ENCODE measurements at places on chromosomes 2 and 18.
A peak's percentile ranks its signal among the peaks of the same experiment; 100 is the strongest.

DNA sequence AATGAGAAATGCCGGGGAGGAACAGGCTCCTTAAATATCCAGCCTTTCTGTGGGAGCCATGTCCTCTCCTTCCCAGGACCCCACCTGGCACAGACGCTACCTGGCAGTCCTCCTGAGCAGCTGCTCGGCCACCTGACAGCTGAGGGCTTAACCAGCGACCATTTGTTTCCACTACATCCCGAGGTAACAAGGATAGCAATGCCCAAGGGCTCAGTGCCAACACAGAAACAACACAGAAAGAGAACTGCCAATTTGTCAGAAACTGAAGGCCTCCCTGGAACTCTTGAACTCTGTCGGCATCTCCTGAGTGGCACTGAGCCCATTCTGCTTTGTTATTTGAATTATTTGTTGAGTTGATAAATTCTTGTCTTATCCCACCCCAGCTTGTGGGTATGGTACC lies 122.2 kb upstream of the ARHGAP28 start:
- DNase-seq, result no peak

DNA sequence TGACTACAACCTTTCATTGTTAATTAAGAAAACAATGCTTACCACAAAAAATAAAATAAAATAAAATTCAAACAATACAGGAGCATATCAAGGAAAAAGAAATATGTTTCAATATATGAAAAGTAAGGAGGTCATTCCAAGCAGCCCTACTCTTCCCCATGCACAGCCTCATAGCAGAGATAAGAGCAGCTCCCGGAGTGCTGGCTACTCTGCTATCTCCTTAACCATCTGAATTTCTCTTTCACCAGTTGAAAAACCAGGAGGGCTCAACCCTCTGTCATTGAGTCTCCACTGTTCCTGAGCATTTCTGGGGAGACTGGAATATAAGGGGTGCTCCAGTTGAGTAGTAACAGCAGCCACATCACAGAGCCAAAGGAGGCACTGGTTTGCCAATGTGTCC lies 201.4 kb downstream of the TCF4 start:
- DNase-seq, result no peak

DNA sequence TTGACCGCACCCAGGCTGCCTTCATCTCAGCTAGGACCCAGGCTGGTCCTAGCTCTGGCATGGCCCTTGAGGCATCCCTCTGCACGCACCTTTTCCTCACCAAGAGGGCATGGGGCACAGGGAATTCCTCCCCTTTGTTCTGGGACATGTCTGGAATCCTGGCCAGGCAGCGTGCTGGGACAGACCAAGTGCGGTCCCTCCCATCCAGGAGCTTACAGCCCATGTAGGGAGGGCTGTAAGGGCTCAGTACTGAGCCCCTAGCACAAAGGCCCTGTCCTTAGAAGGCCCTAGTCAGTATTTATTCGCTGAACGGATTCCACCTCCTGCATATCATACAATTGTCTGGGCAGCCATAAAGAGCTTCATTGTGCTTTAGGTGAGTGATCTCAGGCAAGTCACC lies 3.0 kb downstream of the TMEM37 start:
- DNase-seq, result no peak

DNA sequence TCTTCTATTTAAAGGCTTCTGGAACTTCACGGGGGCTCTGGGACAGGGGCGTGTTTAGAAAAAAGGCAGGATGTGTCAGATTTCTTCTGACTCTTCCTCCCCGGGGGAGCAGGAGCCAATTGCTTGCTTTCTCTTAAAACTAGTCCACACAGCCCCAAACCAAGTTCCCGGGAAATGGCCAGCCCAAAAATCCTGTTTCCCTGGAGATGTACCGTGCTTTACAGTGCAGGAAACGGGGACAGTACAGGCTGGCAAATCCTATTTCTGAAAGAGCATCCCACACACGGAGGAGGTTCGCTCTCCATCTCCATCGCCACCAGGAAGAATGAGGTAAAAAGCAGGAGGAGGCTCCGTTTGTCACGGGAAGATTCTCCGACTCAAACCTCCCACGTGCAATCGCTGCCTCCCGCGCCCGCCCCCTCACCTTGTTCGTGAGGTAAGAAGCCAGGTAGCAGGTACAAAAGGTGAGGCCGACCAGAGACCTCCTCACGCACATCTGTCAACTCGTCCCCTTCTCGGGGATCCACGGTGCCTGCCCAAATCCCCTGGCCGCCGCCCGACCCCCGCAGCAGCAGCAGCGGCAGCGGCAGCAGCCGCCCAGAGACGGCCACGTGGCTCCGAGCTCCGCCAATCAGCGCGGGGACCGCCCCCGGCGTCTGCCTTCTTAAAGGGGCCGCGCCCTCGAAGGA lies 15.6 kb upstream of the RIOK3 start:
- DNase-seq, result peak; percentile 47

- DNase-seq, result no peak
These were observed 4.4 kb downstream of the ACTG2 start for GRCh38 chr2:73897240-73897583.

DNA sequence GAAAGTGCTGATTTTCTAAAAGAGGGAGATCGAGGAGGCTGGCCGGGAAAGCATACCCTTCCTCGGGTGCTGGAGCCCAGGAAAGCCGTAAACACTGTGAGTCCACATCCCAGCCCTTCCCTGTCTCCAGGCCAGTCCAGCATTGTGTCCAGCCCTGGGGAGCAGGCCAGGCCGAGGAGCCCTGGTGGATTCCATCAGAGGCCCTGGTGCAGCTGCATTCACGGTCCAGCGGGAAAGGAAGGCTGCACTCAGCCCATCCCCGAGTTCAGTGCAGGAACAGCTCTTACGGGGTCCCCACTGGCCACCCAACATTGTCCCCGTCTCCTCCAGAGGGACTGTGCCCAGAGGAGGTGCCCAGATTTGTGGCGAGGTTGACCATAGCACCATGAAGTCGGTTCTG lies 218.6 kb downstream of the KLHL29 start:
- DNase-seq, result no peak

GRCh38 chr2:172427990-172428831 lies 825 bp downstream of the ITGA6 start:
- DNase-seq, result peak; percentile 34

- DNase-seq, result no peak
These were observed 24.7 kb downstream of the TLK1 start for GRCh38 chr2:171136024-171136423.

- no peak for DNase-seq
These were observed 5.8 kb downstream of the DLX2 start for GRCh38 chr2:172096626-172097547.

- DNase-seq, result no peak
These were observed 65.9 kb upstream of the STPG4 start for GRCh38 chr2:47221039-47221438.

- no peak for DNase-seq
These were observed 1.8 kb downstream of the DSC3 start for GRCh38 chr18:31040686-31041270.

DNA sequence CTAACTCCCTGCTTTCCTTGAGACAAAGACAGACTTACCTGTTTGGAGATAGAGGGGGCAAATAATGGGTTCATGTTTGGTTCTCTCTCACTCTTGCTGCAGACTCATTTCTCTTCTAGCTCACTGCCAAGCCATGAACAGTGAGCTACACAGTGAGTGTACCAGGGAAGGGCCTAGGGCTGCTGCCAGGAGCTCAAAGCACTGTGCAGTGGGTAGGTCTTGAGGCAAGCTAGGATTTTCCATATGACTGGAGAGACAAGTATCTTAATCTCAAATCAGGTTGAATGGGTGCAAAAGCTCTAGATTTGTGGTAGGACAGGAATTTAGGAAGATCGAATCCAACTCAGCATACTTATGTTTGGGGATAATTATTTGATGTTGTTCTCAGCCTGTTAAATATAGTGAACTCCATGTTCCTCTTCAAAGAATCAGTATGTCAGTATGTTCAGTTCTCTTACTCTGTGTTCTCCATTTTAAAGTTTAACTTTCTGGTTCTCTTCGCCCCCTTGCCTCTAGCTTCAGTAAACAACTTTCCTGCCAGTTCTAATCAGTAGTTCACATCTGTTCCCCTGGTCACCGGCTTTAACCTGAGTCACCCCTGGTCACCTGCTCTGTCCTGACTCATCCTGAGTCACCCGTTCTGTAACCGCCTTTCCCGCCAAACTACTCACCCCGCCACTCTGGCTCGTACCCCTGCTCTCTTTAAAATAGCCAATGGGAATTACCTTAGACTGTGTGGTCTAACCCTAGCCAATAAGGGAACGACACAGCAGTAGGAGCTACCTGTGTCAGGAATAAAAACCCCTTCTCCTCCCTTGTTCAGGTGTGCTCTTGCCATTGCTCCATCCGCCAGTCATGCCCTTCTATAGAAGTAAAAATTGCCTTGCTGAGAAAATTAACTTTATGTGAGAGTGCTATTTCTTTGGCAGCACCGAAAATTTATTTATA lies 21.9 kb downstream of the SLC25A52 start:
- no peak for DNase-seq

GRCh38 chr2:180539541-180539940 lies 440.9 kb upstream of the UBE2E3 start:
- no peak for DNase-seq

DNA sequence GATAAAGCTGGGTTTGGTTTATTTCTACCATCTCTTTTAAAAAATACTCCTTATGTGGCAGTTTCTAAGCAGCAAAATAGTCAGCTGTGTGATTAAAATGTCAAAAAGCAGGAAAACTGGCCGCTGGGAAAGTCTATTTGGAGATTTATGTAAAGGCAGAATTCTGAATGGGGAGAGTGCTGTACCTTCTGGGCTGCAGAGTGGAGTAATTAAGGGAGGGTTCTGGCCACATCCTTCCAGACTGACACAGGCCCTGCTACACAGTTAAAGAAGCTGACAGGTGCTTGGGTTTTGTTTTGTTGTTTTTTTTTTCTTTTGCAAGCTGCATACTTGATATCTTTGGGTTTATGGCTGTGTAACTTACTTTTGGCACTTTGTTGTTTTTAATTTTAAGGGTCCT lies 157.2 kb downstream of the WDSUB1 start:
- no peak for DNase-seq

- no peak for DNase-seq
These were observed 188.6 kb upstream of the FN1 start for GRCh38 chr2:215624423-215624829.

DNA sequence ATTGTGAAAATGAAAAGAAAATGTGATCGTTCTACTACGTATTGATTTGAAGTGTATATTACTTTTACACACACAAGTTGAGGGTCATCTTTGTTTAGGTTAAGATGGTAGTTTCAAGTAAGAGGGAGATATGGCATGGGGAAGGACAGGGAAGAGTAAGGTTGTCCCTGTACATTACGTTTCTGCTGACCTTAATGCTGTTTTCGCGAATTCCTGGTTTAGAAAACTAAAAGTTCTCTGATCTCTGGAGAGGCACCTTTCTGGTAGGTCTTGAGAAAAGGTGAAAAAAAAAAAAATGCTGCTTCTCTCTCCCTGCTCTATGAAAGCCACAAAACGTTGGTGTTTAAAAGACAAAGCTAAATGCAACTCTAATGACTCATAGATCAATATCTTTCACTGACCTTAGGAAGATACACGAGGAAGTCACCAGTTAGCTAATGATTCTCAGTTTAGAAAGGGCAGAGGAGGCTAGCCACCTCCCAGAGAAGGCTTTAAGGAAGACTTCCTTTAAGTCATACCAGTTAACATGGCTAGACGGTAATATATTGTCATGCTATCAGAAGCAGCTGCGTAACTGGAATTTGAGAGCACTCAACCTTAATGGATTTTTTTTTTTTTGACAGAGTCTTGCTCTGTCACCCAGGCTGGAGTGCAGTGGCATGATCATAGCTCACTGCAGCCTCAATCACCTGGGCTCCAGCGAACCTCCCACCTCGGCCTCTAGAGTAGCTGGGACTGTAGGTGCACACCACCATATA lies 13.2 kb downstream of the TXNDC2 start:
- DNase-seq, result no peak

GRCh38 chr2:71898851-71899681 lies 248.6 kb downstream of the CYP26B1 start:
- DNase-seq, result no peak

DNA sequence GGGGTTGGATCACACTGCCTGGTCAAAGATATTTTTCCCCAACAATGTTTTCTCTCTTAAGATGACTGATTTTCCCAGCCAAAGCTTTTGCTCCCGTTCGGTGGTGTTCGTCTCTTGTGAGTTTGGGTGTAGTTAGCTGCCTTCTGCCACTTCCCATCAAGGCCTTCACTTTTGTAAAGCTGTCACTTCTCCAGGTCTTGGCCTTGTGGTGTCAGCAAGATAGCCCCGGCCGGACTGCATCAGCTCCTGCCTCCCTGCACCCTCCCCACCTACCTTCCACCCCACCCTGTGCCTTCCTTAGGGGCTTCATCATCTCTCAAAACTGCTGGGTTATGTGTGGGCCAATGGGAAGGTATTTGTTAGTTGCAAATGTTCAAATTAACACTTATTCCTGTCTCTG lies 228.9 kb downstream of the BCL11A start:
- DNase-seq, result no peak

- DNase-seq, result no peak
These were observed 41.9 kb downstream of the TMEM247 start for GRCh38 chr2:46521215-46521683.

- no peak for DNase-seq
These were observed 9.0 kb downstream of the MBP start for GRCh38 chr18:77123320-77124231.

DNA sequence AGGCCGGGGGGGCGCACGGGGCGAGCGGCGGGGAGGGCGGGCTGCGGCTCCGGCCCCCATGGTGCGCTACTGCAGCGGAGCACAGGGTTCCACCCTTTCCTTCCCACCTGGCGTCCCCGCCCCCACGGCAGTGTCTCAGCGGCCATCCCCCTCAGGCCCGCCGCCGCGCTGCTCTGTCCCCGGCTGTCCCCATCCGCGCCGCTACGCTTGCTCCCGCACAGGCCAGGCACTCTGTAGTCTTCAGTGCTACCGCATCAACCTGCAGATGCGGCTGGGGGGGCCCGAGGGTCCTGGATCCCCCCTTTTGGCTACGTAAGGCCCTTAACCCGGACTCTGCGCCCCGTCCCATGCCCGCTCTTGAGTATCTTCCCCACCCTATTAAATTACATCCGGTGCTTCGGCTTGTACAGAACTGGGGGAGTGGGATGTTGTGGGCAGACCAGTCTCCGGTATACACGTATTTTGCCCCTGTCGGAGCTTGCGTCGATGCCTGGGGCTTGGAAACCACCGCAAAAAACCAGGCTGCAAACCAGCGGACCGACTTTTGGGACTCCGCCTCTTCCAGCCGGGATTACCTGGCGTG lies 598 bp upstream of the WBP1 start:
- peak; percentile 64 for DNase-seq
